ENCODE measurements at places on chromosomes 1 and 21.

DNA sequence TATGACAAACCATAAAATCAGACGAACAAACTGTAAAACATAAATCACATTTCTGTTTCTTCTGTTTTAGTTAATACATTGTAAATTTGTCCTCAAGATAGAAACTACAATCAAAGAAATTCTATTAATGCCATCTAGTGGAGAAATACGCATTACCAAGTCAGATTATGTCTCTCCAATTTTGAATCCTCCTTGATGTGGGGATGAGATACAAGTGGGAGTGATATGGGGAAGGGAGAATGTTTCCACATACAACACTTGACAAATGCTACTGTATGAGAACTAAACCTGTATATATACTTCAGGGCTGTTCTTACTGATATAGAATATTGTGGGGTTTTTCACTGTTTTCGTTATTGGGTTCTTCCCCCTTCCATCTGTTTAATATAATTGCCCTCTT is 2.6 kb downstream of the HFM1 start:
- no peak for DNase-seq

DNA sequence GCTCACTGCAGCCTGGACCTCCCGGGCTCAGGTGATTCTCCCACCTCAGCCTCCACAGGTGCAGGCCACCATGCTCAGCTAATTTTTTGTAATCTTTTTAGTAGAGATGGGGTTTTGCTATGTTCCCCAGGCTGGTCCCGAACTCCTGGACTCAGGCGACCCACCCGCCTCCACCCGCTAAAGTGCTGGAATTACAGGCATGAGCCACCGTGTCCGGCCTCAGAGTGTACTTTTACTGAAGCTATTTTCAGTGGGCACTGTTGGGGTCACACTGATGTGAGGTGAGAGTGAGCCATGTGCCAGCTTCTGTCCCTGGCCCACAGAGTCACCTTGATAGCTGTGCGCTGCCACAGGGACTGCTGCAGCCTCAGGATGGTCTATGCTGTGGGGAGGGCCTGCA is 25.3 kb upstream of the HHAT start:
- DNase-seq: no peak

- DNase-seq: no peak
Observed at GRCh38 chr1:223038288-223039006, 104.6 kb downstream of the TLR5 start.

GRCh38 chr1:219657186-219657585 is 44.3 kb upstream of the ZC3H11B start:
- DNase-seq: no peak

DNA sequence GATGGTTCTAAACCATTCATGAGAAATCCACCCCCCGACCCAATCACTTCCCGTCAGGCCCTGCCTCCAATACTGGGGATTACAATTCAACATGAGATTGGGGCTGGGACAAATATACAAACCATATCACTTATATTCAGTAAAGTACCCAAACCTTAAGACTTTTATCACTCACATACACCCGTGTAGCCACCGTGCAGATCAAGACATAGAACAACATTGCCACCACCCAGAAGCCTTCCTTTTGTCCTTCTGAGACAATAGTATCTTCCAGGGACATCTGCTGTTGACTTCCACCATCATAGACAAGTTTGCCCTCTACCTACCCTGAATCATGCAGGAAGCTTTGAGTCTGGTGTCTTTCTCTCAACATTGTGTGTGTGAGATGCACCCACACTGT is 37.5 kb downstream of the CLIC6 start:
- DNase-seq: no peak

DNA sequence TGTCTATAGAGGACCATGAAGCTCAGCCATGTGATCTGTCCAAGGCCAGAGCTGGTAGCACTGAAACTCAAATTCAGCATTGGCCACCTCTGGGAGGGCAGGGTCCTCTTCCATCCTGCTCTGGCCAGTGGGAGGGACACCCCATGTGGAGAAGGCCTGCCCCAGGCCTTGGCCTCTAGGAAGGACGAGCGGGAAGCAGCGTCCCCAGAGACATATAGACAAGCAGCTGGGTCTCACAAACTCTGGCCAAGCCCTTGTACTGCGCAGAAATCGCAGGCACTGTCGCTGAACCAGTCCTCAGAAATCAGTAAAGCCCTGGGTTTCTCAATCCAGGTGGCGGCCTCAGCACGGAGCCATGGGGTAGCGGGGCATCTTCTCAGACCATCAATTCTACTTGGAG is 180.7 kb downstream of the HIVEP3 start:
- no peak for DNase-seq

- DNase-seq: no peak
Observed at GRCh38 chr1:114695430-114696058, at the start of gene AMPD1. AMPD1 (minus strand) TSS chr1:114695546; CDS start chr1:114695471, 75 bp downstream.

- no peak for DNase-seq
Observed at GRCh38 chr1:57578680-57579079, 154.8 kb upstream of the DAB1 start.

GRCh38 chr1:6370006-6370405 is 23.6 kb downstream of the ACOT7 start:
- no peak for DNase-seq

DNA sequence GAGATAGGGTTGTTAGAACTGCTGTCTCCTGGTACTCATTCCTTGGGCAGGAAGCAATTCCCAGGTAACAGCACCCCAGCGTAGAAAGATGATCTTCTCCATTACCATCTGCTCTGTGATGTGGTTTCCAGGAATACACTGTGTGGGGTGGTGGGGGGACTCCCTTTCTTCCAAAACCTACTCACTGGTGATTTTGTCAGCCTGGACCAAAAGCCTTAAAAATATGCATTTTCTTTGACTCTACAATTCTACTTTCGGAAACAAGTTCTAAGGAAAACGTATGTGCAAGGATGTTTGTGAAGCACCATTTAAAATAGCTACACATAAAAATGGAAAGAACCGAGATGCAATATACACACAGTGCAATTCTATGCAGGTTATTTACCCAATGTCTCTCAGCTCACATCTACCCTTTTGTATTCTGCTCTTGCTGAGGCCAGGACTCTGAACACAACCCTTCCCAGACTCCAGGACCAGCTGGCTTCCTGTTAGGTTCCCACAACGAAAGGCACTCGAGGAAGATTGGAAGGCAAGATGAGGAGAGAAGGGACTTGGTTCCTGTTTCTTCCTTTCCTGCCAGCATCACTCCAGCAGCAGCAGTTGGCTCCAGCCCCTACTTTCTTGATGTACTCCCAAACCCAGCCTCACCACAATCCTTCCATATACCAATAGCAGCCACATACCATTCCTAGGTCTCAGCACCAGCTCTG is 33.0 kb upstream of the GJB5 start:
- no peak for DNase-seq

- no peak for DNase-seq
Observed at GRCh38 chr21:46394595-46395104, 64.0 kb upstream of the DIP2A start.

GRCh38 chr1:237199026-237199425 is 157.0 kb downstream of the RYR2 start:
- DNase-seq: no peak

GRCh38 chr1:162376691-162377090 is at the start of gene SPATA46:
SPATA46 (minus strand) TSS chr1:162376854; CDS start chr1:162376790, 64 bp downstream.
- DNase-seq: no peak

DNA sequence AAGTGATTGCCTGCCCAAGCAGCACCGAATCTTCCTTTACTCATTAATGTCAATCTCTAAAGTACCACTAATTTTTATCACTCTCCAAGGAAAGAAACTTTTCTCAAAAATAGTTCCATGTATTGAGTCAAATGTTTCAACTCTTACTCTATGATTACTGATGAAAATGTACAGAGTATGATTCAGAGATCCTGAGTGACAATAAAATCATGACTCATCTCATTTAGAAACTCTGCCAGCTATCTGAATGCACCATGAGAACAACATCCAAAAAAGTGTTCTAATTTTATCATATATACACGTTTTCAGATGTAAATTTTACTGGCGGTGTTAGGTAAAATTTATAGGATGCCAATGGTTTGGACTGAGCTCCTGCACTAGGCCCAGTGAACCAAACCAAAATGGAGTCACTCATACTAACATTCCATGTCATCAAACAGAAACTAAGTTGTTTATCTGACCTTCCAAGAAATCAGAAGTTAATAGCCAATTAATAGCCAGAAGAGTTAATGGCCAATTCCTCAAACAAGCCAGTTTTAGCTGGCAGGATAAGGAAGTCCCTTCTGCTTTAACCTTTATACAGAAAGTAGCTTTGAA is 22.6 kb downstream of the PLPPR5 start:
- DNase-seq: no peak

DNA sequence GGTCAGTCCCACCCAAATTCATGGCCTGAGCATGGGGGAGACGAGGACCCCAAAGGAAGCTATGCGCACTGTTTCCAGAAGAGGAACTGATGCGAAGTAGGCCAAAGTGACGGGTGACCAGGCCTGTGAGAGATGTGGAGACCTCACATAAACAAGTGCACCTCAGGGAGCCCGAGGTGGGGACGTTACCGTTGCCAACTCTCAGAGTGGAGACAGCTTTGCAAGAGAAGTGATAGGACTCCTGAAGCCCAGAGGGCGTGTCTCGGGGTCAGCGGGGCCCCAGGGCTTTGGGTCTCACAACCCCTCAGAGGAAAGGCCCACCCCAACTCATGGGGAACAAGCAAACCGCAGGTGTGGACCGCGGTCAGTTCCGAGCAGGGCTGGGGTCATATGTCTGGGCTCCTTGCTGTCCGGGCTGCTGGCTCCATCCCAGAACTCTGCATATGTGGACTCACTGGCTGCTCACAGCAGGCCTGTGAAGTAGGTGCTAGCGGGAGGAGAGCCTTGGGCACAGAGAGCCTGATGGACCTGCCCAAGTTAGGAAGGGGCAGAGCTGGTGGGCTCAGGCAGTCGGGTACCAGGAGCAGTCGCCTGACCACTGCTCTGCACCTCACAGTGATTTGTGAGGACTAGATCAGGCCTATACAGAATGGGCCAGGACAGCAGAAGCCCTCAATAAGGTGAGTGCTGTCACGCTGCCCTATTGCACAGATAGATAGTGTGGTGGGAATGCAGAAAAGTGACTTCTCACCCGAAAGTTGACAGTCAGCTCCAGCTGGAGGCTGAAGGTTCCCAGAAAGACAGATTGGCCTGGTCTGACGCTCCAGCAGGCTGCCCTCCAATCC is 26.2 kb downstream of the STUM start:
- DNase-seq: no peak

DNA sequence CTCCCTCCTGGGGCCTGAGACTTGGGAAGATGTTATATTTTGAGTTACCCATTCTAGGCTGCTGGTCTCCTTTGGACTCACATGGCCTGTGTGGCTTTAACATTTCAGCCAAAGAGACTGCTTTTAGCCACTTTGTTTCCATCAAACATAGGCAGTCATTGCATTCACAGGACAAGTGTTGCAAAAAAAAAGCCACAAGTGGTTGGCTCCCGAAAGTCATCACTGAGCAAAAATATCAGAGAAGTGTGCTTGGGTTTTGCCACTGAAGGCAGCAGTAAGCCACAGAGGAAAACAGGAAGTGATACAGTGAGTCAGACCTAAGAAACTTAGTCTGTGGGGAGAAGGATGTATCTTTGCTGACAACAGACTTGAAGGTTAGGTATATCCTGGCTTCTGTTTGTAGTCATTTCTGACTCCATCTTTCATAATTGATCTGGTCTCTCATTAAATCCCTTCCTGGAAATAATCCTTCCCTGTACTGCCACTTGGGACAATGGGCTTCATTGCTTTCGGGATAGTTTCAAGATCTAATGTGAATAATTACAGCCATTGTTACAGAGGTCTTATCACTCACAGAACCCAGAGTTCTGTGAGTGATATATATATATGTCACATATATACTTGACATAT is 80.9 kb downstream of the COLGALT2 start:
- no peak for DNase-seq

DNA sequence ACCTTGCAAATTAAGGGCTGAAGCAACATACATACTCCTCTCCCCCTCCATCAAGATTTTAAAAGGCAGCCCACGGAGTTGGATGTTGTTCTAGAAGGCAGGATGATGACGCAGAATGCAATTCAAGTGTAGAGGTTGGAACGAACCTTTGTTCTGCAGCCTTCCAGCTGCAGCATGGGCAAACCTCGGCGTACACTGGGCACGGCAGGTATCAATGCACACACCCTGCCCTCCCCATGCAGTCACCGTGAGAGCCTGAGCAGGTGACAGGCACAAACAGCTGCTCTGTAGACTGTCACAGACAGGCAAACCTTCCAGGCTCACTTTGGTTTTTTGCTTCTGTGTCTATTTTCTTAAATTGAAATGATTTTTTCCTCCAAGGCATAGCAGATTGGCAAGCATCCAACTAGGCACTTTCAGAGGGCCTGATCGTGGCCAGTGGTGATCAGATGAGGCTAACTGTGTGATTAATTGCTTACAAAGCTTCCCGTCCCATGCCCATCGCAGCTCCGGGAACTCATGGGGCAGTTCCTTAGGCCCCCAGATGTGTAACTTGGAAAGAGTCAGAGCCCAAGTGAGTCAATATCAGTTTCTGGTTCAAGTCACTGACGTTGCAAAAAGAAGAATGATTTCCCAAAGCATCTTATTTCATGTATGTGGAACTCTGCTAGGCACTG is 82.3 kb downstream of the ITPKB start:
- no peak for DNase-seq

- DNase-seq: no peak
Observed at GRCh38 chr21:42525676-42526378, 12.2 kb downstream of the SLC37A1 start.

DNA sequence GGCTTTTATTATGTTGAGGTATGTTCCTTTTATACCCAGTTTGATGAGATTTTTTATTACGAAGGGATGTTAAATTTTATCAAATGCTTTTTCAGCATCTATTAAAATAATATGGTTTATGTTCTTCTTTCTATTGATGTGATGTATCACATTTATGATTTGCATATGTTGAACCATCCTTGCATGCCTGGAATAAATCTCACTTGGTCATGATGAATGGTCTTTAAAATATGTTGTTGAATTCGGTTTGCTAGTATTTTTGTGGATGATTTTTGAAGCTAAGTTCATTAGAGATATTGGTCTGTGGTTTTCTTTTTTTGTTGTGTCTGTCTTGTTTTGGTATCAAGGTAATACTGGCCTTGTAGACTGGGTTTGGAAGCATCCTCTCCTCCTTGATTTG is 14.1 kb downstream of the GPR88 start:
- no peak for DNase-seq

DNA sequence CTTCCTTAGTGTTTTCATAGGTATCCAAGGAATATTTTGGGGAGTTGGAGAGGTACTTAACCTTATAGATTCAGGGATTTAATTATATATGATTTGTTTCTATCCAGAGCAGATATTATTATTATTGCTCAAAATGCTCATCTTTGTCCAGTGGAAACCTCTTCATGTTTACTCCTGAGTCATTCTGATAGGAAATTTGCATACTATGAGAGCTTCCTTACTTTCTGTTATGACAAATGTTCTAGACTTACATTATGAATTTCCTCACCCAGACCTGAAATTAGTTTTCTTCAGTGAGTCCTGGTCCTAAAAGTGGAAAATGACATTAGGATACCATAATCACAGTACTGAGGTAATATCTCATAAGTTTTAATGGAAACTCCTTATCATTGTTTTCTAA is 57.5 kb upstream of the PLPPR5 start:
- DNase-seq: no peak

DNA sequence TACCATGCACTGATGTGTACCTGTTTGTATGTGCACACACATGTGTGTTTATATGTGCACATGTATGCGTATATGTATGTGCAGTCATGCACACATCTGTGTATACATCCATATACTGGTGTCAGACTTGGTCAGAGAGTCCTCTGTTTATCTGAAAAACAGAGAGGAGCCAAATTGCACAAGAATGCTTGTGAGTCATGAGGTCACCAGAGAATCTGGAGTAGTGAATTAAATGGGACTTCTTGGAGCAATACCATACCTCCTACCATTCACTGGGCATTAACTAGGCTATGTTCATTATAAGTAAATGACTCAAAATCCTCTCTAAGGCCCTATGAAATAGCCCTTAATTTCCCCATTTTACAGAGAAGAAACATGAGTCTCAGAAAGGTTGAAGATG is 272.1 kb upstream of the C1orf87 start:
- DNase-seq: no peak
